ENCODE measurements at places on chromosomes 2 and 18. TPM values are rescaled to one million over a fixed set of nuclear protein-coding genes. Genes with fewer than 3 reads are reported as not detected.

The UPP2 gene
- not detected for total RNA-seq

DNA sequence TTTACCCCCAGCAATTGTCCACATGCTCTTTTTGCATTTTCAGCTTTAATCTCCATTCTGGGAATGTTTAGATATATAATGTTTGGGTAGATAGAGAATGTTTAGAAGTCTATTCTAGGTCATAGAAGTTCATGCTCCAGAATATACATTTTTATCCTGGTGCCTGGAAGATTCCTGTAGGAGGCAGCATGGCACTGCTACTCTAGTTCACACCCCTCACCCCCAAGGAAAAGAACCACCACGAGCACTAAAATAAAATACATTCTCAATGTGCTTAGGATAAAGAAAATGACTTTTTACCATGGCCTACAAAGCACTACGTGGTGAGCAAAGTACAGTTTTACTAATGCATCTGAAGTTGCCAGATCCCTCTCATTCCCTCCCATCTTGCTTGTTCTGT, 53.8 kb downstream of the MYO1B start:
- no peak overlapping the region for H3K27ac ChIP-seq
- H3K36me3 ChIP-seq, result no peaks in the 10 kb centered on the region
- peaks cover 4% of the 10 kb centered on the region for H3K4me1 ChIP-seq
- H3K27me3 ChIP-seq, result no peaks in the 10 kb centered on the region

DNA sequence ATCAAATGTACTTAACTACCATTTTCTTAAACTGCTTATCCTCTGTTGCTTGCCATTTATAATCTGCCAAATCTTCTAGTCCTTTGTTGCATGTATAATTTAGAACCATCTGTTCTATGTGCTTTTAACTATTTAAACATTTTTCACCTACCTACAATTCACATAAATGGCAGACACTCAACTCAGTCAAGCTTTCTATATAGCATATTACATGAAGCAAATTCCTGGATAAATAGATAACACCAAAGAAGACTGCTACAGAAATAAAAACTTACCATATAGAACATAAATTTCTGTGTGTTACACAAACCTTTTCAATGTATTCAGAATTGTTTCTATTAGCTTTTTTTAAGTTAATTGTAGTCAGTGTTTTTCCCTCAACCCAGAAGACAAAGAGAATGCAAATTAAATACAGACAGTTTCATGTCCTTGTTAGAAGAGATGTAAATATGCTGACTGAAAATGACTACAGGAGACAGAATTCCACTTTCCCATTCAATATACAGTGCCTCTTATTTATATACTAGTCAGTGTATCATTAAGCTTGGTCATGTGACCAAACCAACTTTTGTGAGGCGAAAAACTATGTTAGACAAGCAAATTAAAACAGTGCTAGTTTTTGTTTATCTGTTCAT, 2.6 kb downstream of the BAZ2B start:
- no peak overlapping the region for H3K4me3 ChIP-seq
- no peak overlapping the region for H3K27ac ChIP-seq
- H3K4me1 ChIP-seq, result peaks cover 16% of the 10 kb centered on the region

- H3K4me3 ChIP-seq, result no peak overlapping the region
- H3K27ac ChIP-seq, result no peak overlapping the region
- H3K27me3 ChIP-seq, result no peaks in the 10 kb centered on the region
- no peak for DNase-seq
- H3K4me1 ChIP-seq, result no peaks in the 10 kb centered on the region
- no peaks in the 10 kb centered on the region for H3K36me3 ChIP-seq
Observed at GRCh38 chr2:10150436-10150835, 27.9 kb downstream of the RRM2 start.

The UCN gene
- 3.6 TPM for total RNA-seq

The PPP4R1 gene
- 65.0 TPM for total RNA-seq

DNA sequence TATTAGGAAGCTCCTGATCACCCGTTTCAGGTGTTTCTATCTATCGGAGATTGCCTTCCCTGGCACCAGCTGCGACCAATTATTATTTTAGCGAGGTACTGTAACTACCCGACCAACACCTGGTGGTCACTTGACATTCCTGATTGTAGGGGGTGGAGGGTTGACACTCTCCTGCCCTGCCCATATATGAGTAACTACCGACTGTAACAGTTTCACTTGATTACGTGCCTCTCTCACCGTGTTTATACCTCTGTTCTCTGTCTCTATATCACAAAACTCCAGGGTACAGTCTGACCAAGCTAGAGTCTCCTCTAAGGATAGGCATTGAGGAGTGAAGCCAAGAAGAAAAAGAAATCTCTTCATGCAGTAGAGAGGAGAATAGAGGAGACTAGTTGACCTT, 268.0 kb upstream of the LRATD1 start:
- H3K36me3 ChIP-seq, result no peaks in the 10 kb centered on the region
- H3K4me3 ChIP-seq, result no peak overlapping the region
- no peak for DNase-seq
- H3K27ac ChIP-seq, result no peak overlapping the region
- no peaks in the 10 kb centered on the region for H3K27me3 ChIP-seq

The IMPA2 gene
- 11.7 TPM for total RNA-seq

The ANKRD23 gene
- total RNA-seq, result 9.8 TPM

DNA sequence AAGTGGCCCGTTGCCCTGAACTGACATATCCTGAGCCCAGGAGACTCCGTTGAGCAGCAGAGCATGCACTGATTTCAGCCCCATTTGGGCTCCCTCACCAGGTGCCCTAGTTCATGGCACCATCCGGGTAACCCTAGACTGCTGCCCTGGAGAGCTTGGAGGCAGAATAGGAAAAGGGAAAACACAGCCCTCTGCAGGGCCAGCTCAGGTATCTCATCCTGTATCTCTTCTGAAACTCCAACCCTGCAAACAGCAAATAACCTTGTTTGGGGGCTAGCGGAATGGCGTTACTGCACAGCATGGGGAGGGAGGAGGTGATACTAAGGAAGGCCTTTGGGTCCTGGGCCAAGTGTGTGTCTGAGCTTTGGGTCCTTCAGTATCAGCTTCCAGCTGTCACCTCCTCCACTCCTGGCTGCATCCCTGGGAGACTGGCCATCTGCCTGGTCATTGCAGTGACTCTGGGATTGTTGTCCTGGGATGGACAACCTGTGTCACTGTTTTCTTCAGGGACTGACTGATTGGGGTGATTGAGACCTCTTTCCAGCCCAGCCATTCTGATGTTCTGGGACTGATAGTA, 233.8 kb upstream of the SKOR2 start:
- no peaks in the 10 kb centered on the region for H3K36me3 ChIP-seq
- no peaks in the 10 kb centered on the region for H3K4me1 ChIP-seq
- no peak overlapping the region for H3K4me3 ChIP-seq

GRCh38 chr2:12715258-12716031, 1.3 kb upstream of the TRIB2 start:
- peaks cover 27% of the 10 kb centered on the region for H3K4me1 ChIP-seq
- no peak for DNase-seq
- H3K27me3 ChIP-seq, result no peaks in the 10 kb centered on the region
- H3K4me3 ChIP-seq, result peak overlapping the region; percentile 56

The LYG1 gene
- total RNA-seq, result 3.0 TPM

The FBXO11 gene
- total RNA-seq, result 107 TPM

The IL1RN gene
- total RNA-seq, result not detected

- no peaks in the 10 kb centered on the region for H3K36me3 ChIP-seq
- H3K4me3 ChIP-seq, result no peak overlapping the region
- DNase-seq, result no peak
- no peak overlapping the region for H3K27ac ChIP-seq
Observed at GRCh38 chr2:48723129-48723528, 32.4 kb downstream of the LHCGR start.

DNA sequence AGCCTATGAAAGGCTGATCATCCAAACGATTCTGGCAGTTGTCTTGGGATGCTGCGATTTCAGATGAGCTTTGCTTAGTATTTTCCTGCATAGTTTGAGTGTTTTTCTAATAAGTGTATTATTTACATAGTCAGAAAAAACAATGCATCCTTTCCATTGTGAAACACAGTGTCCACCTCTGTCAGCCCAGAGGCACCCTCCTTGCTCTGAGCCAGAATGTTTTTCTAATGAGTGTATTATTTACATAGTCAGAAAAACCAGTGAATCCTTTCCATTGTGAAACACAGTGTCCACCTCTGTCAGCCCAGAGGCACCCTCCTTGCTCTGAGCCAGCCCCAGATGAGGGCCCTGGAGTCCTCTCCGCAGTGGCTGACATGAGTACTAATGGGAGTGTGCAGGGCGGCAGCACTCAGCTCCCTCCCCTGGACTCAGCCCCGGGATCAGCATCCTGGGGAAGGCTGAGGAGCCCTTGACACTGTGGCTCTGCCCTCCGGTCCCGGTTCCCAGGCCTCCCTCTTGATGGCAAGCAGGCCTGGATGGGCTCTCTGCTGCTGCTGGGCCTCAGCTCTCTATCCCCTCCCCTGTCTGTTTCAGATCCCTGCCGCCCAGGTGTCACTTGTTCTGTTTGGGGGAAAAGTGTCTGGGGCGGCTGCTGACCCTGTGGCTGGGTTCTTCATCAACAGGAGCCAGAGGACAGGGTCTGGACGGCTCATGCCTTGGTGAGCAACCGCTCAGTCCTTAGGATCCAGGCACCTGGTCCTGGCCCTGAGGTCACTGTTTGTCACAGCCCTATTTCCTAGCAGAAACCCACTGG, 5.9 kb downstream of the MFSD2B start:
- H3K27ac ChIP-seq, result no peak overlapping the region
- H3K4me3 ChIP-seq, result no peak overlapping the region
- no peak for DNase-seq
- H3K36me3 ChIP-seq, result no peaks in the 10 kb centered on the region

- H3K4me3 ChIP-seq, result no peak overlapping the region
- no peaks in the 10 kb centered on the region for H3K36me3 ChIP-seq
- DNase-seq, result no peak
- no peaks in the 10 kb centered on the region for H3K27me3 ChIP-seq
Observed at GRCh38 chr2:12164689-12165088, 418.3 kb downstream of the LPIN1 start.

GRCh38 chr2:193537531-193537930, 1342.8 kb upstream of the TMEFF2 start:
- no peak overlapping the region for H3K4me3 ChIP-seq
- H3K36me3 ChIP-seq, result no peaks in the 10 kb centered on the region
- no peaks in the 10 kb centered on the region for H3K27me3 ChIP-seq
- H3K4me1 ChIP-seq, result no peaks in the 10 kb centered on the region

GRCh38 chr2:58042486-58042970, 4.1 kb upstream of the VRK2 start:
- H3K4me1 ChIP-seq, result peaks cover 32% of the 10 kb centered on the region
- no peak overlapping the region for H3K4me3 ChIP-seq

The CYP27A1 gene
- 0.39 TPM for total RNA-seq

DNA sequence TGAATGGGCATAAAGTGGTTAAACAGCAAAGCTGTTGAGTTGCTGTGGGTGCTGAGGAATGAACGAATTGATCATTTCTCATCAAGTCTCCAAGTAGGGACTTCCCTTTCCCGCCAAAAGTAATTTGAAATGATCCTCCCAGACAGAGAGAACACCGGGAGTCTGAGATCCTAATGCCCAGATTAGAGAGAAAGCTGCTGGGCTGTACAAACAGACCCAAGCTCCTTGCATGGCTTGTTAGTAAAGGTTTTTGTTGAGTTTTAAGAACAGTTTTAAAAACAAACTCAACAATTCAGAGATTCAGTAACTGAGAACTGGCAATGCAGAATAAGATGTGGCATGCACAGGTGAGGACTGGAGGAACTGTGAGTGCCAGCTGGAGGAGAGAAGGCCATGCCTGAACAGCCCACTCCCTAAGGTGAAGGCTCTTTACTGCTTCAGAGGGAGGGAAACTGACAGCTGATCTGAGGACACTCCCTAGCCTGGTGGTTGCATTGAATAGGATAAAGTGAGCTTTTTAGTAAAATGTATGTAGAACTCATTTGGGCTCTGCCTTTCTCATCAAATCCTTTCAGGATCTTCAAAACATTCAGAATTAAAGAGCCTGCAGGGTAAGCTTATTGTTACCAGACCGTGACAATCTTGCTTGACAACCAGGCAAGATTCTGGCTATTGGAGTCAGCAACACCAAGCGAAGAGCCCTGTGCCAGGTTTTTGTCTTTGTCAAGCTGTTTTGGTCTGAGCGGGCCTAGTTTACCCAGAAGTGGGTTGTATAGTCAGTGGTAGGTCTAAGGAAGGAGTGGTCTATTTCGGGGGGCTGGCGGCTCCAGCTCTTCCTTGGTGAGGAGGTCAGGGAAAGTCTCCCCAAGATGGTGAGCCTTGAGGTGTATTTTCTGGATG, 63.2 kb upstream of the IGFBP5 start:
- H3K27me3 ChIP-seq, result no peaks in the 10 kb centered on the region
- no peaks in the 10 kb centered on the region for H3K36me3 ChIP-seq
- DNase-seq, result no peak
- no peak overlapping the region for H3K27ac ChIP-seq
- no peak overlapping the region for H3K4me3 ChIP-seq

DNA sequence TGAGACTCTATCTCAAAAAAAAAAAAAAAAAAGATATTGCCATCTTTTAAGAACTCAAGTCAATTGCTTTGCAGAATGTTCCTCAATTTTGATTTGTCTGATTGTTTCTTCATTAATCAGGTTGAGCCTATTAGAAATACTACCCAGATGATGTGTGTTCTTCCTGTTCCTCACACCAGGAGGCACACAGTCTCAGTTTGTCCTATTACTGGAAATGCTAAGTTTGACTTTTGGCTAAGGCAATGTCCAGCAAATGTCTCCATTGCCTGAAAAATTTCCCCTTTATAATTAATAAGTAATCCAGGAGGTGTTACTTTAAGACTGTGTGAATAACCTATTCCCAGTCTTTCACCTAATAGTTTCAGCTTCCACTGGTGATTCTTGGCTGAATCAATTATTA, 28.4 kb downstream of the BOLA3 start:
- no peaks in the 10 kb centered on the region for H3K4me1 ChIP-seq
- no peak overlapping the region for H3K4me3 ChIP-seq
- H3K27ac ChIP-seq, result no peak overlapping the region
- no peak for DNase-seq

The STAT4 gene
- 62.1 TPM for total RNA-seq

DNA sequence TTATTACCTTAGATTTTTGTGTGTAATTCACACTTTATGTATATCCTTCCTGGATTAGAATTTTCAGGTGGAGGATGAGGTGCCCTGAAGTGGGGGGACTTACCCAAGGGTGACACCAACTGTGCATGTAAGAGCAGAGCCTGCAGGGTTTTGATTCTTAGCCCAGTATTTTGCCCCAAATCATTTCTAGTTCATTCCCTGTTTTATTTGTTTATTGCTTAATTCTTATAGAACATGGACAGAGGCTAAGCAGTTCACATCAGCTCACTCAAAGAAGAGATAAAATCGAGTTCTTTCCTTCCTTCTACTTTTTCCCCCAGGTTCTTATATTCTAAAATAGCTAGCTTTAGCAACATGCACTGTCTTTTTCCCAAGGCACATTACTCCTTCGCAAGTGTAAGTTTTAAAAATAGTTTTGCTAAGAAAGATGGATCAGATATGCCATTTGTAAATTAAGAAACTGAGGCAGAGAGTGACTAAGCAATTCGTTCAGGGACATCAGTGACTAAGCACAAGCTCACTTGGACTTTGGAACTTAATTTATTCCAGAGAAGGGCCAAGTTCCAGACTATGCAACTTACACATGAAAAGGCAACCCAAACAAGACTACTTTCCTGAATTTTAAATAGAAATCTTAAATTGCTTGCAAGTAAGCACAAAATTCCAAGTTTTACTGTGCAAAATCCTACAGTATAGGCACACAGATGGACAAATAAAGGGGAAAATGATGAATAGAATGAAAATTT, 427.9 kb upstream of the POU3F3 start:
- no peaks in the 10 kb centered on the region for H3K27me3 ChIP-seq

The CHN1 gene
- total RNA-seq, result 1.4 TPM

Data from B cell (primary cell).